ENCODE measurements at places on chromosomes 6 and 20. TPM values are rescaled to one million over a fixed set of nuclear protein-coding genes. Genes with fewer than 3 reads are reported as not detected.

GRCh38 chr6:168210239-168211105 lies 109.1 kb downstream of the DACT2 start:
- no peak for DNase-seq
- H3K27ac ChIP-seq = no peak overlapping the region
- H3K4me3 ChIP-seq = no peak overlapping the region

DNA sequence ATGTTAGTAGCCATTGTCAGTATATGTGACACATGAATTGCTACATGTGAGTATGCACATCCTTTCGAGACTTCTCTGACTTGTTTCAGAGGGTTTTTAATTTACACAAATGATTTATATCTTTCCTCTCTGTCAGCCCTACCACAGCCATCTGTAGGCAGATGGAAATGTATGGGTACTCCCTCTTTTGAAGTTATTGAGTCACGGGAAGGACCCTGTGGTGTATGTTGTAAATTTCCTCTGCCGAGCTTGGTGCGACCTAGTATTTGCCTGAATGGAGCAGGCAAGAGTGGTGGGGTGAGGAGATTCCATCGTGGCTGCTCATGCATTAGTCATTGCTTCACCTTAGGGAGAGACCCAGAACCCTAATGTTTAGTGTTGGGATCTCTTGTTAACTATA lies 171.9 kb downstream of the JARID2 start:
- no peak overlapping the region for H3K27ac ChIP-seq
- H3K27me3 ChIP-seq = no peaks in the 10 kb centered on the region
- no peaks in the 10 kb centered on the region for H3K36me3 ChIP-seq
- no peak for DNase-seq
- no peak overlapping the region for H3K4me3 ChIP-seq

DNA sequence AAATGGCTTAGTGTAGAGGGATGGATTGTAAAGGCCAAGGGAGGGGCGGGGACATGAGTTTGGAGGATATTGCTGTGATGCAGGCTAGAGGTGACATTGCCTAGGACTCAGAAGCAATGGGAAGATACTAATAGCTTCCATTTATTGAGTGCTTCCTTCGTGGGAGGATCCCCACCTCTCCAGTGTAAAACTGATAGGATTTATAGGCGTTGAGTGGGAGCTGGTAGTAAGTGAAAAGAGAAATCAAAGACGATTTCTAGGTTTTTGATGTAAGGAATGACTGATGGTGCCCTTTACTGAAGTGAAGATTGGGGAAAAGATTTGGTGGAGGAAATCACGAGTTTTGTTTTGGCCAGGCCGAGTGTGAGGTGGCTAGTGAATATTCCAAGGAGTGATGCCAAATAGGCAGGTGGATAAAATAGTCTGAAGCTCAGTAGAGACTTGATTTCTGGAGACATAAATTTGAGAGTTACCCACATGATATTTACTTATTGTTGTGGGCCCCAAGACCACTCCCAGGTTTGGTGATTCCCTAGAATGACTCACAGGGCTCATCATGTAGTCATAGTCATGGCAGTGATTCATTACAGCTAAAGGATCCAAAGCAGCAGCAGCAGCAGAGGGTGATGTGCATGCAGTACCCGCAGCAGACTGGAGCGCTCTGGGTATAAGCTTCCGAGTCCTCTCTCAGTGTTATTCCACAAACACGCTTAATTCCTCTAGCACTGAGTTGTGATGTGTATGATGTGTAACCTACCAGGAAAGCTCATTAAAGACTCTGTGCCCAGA lies 10.2 kb downstream of the RPRD1B start:
- no peaks in the 10 kb centered on the region for H3K27me3 ChIP-seq
- H3K27ac ChIP-seq = no peak overlapping the region
- peaks cover 53% of the 10 kb centered on the region for H3K36me3 ChIP-seq
- no peak for DNase-seq
- no peak overlapping the region for H3K4me3 ChIP-seq

DNA sequence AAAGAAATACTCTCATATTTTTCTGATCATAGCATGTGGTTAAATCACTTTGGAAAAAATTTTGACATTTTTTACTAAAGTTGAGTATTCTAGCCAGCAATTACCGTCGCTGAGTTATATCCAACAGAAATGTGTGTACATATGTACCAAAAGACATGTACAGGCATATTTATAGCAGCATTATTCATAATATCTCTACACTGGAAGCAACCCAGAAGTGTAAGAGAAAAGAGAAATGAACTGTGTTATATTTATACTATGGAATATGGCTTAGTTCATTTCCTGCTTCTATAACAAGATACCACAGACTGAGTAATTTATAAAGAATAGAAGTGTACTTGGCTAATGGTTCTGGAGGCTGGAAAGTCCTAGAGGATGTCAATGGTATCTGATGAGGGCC lies 474.0 kb upstream of the GJE1 start:
- no peaks in the 10 kb centered on the region for H3K36me3 ChIP-seq
- no peak for DNase-seq
- H3K4me1 ChIP-seq = no peaks in the 10 kb centered on the region
- no peak overlapping the region for H3K4me3 ChIP-seq
- H3K27ac ChIP-seq = no peak overlapping the region

GRCh38 chr20:51667002-51667408 lies 101.2 kb downstream of the ATP9A start:
- no peaks in the 10 kb centered on the region for H3K27me3 ChIP-seq
- no peaks in the 10 kb centered on the region for H3K4me1 ChIP-seq
- H3K36me3 ChIP-seq = no peaks in the 10 kb centered on the region
- H3K4me3 ChIP-seq = no peak overlapping the region

GRCh38 chr6:63458480-63459115 lies 113.7 kb upstream of the LOC128125822 start:
- no peaks in the 10 kb centered on the region for H3K27me3 ChIP-seq
- H3K4me1 ChIP-seq = no peaks in the 10 kb centered on the region
- H3K4me3 ChIP-seq = no peak overlapping the region
- no peaks in the 10 kb centered on the region for H3K36me3 ChIP-seq

GRCh38 chr20:11457488-11457887 lies 460.2 kb upstream of the BTBD3 start:
- no peaks in the 10 kb centered on the region for H3K4me1 ChIP-seq
- no peak overlapping the region for H3K4me3 ChIP-seq
- H3K27ac ChIP-seq = no peak overlapping the region
- no peak for DNase-seq
- no peaks in the 10 kb centered on the region for H3K36me3 ChIP-seq

DNA sequence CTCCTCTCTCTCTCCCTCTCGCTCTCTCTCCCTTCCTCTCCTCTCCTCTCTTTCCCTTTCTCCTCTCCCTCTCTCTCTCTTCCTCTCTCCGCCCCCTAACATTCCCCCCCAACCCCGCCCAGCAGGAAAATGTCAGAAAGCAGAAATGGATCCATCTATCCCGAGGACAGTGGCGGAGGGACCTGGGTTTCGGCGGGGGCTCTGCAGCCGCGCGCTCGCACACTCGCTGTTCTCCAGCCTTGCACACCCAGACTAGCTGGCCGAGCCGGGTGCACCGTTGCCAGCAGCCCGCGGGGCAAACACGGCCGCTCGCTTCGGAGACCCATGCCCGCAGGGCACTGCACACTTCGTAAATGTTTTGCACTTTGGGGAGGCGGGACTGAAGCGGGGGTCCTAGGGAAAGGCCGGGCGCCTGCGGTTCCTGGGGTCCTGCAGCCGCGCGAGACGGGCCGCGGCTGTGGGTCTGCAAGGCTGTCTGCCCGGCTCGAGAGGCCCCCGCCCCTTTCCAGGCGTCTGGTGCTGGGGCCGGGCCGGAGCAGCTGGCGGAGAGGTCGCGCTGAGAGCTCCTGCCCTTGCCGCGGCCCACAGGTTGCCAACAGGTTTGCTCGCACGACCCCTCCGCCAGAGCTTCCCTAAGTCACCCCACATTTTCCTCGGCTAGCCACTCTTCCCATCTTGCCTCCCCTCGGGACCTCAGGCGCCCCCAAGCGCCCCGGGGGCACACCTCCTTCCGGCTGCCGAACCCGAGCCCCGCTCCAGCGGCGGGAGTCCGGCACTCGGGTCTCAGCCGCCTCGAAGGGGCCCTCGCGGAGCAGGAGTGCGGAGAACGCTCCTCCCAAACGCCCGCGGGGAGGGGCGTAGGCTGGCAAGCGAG lies 818 bp upstream of the MDGA1 start:
- H3K27me3 ChIP-seq = peaks cover 25% of the 10 kb centered on the region
- peaks cover 42% of the 10 kb centered on the region for H3K4me1 ChIP-seq
- peak; percentile 18 for DNase-seq
- no peaks in the 10 kb centered on the region for H3K36me3 ChIP-seq
- H3K4me3 ChIP-seq = peak overlapping the region; percentile 67

- no peak for DNase-seq
- peaks cover 23% of the 10 kb centered on the region for H3K36me3 ChIP-seq
- H3K4me1 ChIP-seq = no peaks in the 10 kb centered on the region
- no peaks in the 10 kb centered on the region for H3K27me3 ChIP-seq
- H3K27ac ChIP-seq = no peak overlapping the region
Observed at GRCh38 chr6:7124114-7124513, 16.4 kb downstream of the RREB1 start.

- H3K27me3 ChIP-seq = no peaks in the 10 kb centered on the region
- H3K27ac ChIP-seq = no peak overlapping the region
- H3K36me3 ChIP-seq = no peaks in the 10 kb centered on the region
- no peak for DNase-seq
Observed at GRCh38 chr6:111747829-111748228, 125.4 kb downstream of the FYN start.

- no peak overlapping the region for H3K27ac ChIP-seq
- H3K27me3 ChIP-seq = no peaks in the 10 kb centered on the region
- H3K4me1 ChIP-seq = no peaks in the 10 kb centered on the region
- no peak for DNase-seq
Observed at GRCh38 chr6:130598021-130598989, 228.9 kb upstream of the SMLR1 start.

- H3K4me3 ChIP-seq = peak overlapping the region; percentile 44
- H3K36me3 ChIP-seq = no peaks in the 10 kb centered on the region
- no peak for DNase-seq
Observed at GRCh38 chr6:134177236-134177635, 124.8 kb upstream of the SLC2A12 start.

- no peaks in the 10 kb centered on the region for H3K4me1 ChIP-seq
- DNase-seq = no peak
- H3K27me3 ChIP-seq = no peaks in the 10 kb centered on the region
- no peak overlapping the region for H3K4me3 ChIP-seq
Observed at GRCh38 chr20:4233520-4233919, 218.2 kb upstream of the RNF24 start.

- H3K4me1 ChIP-seq = no peaks in the 10 kb centered on the region
- no peak overlapping the region for H3K4me3 ChIP-seq
- DNase-seq = no peak
- H3K36me3 ChIP-seq = no peaks in the 10 kb centered on the region
- no peak overlapping the region for H3K27ac ChIP-seq
- no peaks in the 10 kb centered on the region for H3K27me3 ChIP-seq
Observed at GRCh38 chr6:89508755-89509563, 76.0 kb downstream of the ANKRD6 start.

DNA sequence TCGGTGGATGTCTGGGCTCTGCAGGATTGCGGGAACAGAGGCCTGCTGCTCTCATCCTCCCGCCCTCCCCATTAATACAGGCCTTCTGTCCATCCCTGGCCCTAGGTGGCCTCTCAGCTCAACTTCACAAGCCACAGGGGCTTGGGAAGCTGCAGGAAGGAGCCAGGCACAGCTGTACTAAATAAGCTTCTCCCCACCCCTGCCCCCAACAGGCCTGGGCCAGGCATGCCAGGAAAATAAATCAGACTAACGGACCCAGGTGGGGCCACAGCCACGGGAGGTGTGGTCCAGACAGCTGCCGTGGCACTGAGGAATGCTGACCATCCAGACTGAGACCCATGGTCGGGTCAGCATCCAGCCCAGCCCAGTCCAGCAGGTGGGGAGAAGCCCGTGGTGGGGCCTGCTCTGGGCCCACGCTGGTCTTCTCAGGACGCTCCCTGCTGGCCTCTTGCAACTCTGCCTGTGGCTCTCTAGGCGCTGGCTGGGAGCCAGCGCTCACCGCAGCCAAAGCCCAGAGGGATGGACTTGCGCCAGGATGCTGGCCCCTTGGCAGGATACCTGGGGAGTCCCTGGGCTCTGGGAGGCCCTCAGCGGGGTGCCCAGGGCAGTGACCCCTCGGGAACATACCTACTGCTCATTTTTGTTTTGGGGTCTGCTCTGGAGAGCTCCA lies 8.6 kb upstream of the YTHDF1 start:
- H3K27me3 ChIP-seq = no peaks in the 10 kb centered on the region
- H3K4me3 ChIP-seq = no peak overlapping the region

DNA sequence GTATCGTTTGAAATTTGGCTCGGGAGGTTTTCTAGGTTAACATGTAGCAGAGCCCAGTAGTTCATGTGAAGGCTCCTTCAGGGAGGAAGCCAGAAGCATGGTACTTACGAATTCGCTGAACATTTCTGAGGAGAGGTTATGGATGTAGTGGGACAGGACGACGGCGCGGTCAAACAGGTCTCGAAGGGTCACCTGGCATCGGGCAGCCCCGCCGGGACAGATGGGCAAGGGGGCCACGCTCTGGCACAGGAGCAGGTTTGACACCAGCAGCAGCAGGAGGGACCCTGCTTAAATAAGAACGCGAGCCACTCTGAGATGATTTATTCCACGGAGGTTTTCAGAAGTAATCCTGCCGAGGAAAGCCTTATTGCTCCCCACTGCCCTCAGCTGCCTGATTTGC lies 2.5 kb downstream of the PRL start:
- no peaks in the 10 kb centered on the region for H3K27me3 ChIP-seq
- H3K36me3 ChIP-seq = no peaks in the 10 kb centered on the region
- H3K4me3 ChIP-seq = no peak overlapping the region
- no peak for DNase-seq

GRCh38 chr20:20076297-20077065 lies 24.1 kb downstream of the CFAP61 start:
- no peaks in the 10 kb centered on the region for H3K4me1 ChIP-seq
- no peak overlapping the region for H3K4me3 ChIP-seq
- no peaks in the 10 kb centered on the region for H3K36me3 ChIP-seq

GRCh38 chr20:34365765-34366213 lies 2.7 kb downstream of the ITCH start:
- H3K27ac ChIP-seq = no peak overlapping the region
- no peak for DNase-seq
- H3K4me1 ChIP-seq = peaks cover 27% of the 10 kb centered on the region
- H3K36me3 ChIP-seq = peaks cover 18% of the 10 kb centered on the region
- H3K4me3 ChIP-seq = no peak overlapping the region

GRCh38 chr6:131807644-131808459 lies at the start of gene ENPP1:
TSS of gene ENPP1 (plus strand) at chr6:131808020. CDS start at chr6:131808036, 16 bp downstream.
- peak; percentile 53 for DNase-seq
- no peaks in the 10 kb centered on the region for H3K27me3 ChIP-seq
- H3K27ac ChIP-seq = peak within 1 kb of the TSS; percentile 88
- no peaks in the 10 kb centered on the region for H3K36me3 ChIP-seq
- H3K4me1 ChIP-seq = peaks cover 12% of the 10 kb centered on the region

GRCh38 chr6:85321906-85322305 lies 128.0 kb upstream of the NT5E start:
- H3K4me3 ChIP-seq = no peak overlapping the region
- no peak overlapping the region for H3K27ac ChIP-seq
- DNase-seq = no peak
- no peaks in the 10 kb centered on the region for H3K27me3 ChIP-seq
- no peaks in the 10 kb centered on the region for H3K4me1 ChIP-seq

GRCh38 chr20:20832715-20833114 lies 120.3 kb upstream of the RALGAPA2 start:
- DNase-seq = no peak
- peaks cover 14% of the 10 kb centered on the region for H3K27me3 ChIP-seq
- H3K27ac ChIP-seq = no peak overlapping the region
- H3K4me3 ChIP-seq = no peak overlapping the region

FABP7 gene
- total RNA-seq = not detected

SEMG1 gene
- total RNA-seq = not detected

OR12D2 gene
- not detected for total RNA-seq

SYNDIG1 gene
- total RNA-seq = 13.1 TPM

PRDM13 gene
- total RNA-seq = not detected

SYNGAP1 gene
- total RNA-seq = 13.8 TPM

AFG1L gene
- total RNA-seq = 4.8 TPM

ASXL1 gene
- 162 TPM for total RNA-seq

KCNK15 gene
- 1.2 TPM for total RNA-seq

FRK gene
- 1.0 TPM for total RNA-seq

PTK6 gene
- 0.21 TPM for total RNA-seq

PCSK2 gene
- total RNA-seq = 2.2 TPM

PLEKHG1 gene
- total RNA-seq = 48.2 TPM

GPR63 gene
- 0.90 TPM for total RNA-seq

Measured in tibial nerve (tissue), 4 donors.